Activated gamma-delta T cell (primary cell): ENCODE measurements at places on chromosomes 11 and 22.

- DNase-seq, result no peak
These were observed 60.2 kb downstream of the RCN1 start for GRCh38 chr11:32151027-32151426.

DNA sequence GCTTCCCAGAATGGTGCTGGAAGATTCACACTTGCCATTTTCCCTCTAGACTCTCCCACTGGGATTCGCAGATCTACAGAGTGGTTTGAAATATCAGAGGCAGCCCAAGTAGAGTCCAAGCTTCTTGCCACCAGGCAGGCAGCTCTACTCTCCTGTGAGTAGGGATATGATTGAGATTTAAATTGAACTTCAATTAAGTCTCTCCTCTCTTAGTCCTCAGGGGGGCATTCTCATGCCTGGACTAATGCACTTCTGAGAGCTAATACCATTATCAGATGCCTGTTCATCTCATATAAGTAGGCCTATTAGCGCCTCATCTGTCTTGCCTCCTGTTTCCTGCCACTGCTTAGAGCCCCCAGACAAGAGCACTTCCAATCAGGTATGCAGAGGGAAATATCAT, 25.5 kb upstream of the AMPD3 start:
- DNase-seq, result no peak

DNA sequence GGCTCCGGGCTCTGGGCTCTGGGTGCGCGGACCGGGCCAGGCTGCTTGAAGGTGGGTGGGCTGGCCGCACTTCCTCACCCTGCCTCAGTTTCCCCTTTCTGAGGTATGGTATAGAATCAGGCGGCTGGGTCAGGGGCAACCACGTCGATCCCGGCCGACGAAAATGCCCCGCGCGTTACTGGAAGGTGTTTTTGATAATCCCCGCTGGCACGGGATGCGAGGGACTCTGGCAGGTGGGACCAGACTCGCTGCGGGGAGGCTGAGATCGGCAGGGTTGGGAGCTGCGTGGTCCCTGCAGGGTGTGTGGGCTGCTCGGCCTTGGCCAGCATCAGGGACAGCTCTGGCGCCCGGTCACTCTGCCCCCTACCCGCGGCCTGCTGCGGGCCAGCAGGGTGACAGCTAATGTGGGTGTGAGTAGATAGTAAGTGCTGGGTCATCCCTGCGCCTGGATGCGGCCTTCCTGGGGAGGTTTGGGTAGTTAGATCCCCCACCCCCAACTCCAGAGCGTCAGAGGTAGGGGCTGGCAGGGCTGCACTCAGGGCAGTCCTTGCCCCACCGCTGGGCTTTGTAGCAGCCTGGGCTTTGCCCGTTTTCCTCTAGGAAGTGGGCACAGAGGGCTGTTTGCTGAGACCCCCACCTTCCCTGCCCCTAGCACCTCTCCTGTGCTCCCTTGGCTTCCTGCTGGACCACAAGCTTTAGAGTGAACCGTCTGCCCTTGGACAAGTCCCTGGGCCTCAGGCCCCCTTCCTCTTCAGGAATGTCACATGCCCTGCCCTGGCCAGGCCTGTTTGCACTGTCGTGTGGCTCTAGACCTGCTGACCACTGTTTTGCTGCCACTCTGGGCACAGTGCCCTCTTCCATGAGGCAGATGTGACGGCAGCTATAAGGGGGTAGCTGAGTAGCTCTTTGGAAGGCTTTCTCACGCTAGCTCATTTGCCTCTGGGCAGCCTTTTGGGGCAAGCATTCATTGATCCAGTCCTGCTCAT, 579 bp downstream of the TANGO2 start:
- no peak for DNase-seq

GRCh38 chr22:29331658-29332300, 16.3 kb upstream of the RASL10A start:
- DNase-seq, result no peak

- no peak for DNase-seq
These were observed 18.1 kb downstream of the TBC1D10A start for GRCh38 chr22:30308518-30309230.

DNA sequence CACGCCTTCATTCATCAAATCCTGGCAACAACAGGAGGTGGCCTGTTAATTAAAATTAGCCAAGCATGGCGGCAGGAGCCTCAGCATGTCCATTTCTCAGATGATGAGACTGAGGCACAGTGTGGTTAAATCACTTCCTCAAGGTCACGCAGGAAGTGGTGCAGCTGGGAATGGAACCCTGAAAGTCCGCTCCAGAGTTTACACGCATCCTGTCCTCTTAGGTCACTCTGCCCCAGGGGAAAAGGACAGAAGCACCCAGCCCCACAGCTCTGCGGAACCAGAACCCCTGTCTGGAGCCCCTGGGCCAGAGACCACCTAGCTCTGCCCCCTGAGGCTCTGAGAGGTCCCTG, 19.6 kb downstream of the RPL3 start:
- DNase-seq, result no peak

GRCh38 chr22:21451545-21452520, 15.4 kb upstream of the TMEM191C start:
- no peak for DNase-seq

DNA sequence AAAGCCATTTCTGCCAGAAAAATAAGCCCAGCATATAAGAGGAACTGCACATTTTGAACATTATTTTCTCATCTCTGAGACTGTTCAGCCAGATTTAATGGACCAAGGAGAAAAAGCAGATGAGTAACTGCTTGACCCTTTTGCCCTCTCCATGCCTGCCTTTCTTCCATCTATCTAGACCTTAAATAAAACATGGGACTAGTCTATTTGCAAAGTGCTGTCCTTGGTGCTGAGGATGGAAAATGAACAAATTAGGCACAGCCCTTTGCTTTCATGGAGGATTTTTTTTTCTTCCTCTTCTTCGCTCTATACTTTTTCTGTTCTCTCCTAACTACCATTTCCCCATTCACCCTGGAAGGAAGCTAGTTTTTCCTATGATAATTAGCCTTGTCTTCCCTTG, 361.3 kb downstream of the GRM5 start:
- no peak for DNase-seq
